ENCODE measurements at places on chromosomes 5 and 9. TPM values are rescaled to one million over a fixed set of nuclear protein-coding genes. Genes with fewer than 3 reads are reported as not detected.
A peak's percentile ranks its signal among the peaks of the same experiment; 100 is the strongest.

DNA sequence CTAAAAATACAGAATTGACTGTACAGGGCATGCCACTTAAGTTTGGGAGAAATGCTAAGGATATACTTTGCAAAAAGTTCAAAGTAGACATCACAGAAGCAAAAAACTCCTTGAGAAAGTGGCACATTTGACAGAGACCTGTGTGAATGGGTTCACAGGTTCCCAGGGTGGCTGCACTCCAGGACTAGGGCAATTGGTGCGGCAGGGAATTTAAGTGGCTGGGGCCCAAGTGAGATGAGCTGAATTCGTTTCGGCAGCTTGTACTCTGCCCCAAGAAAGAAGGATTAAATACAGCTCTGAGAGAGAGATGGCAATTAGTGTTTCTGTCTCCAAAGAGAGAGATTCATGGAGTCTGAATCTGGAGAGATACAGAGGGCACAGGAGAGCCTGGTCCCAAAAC lies 280.1 kb downstream of the FBXL17 start:
- no peak for DNase-seq

- peak; percentile 57 for DNase-seq
Measured at GRCh38 chr5:87411973-87412629, 629 bp downstream of the CCNH start.

DNA sequence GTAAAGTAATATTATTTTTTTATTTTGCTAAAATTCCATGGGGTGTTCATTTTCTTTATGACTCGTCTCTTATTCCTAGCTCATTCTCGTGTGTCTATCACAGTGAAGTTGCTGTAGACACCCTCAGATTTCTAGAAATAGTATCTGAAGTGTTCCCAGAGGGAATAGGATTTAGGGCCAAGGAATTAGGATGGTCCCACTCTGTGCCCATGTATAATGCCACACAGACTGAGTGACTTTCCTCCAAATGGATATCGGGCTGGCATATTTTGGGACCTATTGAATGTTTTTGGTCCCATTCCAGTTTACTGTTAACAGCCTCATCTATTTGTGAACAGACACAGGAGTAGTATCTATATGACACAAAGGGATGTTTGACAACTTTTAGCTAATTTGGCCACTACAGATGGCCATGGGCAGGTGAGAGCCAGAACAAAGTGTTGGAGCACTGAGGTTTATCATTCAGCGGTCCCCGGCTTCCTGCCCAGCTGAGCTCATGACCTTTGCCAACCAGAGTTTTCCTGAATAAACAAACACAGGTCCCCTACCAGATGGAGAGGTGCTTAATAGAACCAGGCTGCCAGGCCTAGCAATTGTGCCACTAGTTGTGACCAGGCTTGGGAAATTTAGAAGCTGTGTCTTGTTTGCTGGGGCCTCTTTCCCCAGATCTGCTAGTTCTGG lies 46.9 kb downstream of the MAP1B start:
- no peak for DNase-seq

DNA sequence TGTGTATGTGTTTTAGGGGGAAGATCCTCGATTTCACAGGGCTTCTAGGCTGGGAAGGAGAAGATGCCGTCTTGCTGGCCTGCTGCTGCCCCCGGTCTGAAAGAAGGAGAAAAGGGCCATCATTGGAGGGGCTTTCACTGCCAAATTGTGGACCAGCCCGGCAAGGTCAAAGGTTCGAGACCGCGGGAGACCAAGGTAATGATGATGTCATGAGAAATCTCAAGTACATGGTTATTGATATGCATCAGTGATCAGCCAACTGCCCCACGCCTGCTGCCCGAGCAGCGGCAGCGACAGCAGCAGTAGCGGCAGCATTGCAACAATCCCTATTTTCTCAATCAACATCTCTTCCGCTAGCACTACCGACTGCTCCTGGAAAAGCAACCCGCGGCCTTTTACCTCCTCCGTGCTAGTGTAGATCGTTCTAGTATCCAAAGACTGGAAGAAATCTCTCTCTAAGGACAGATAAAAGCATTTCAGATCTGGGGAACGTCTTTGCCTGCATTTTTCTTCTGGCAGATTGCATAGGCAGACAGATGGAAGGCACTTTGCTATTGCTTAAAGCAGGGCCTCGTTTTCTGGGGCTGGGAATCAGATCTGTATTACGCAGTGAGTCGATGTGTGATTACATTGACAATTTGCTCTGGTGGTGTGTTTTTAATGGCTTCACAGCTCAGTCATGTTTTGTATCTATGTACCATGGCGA lies 215.3 kb downstream of the MEF2C start:
- no peak for DNase-seq

DNA sequence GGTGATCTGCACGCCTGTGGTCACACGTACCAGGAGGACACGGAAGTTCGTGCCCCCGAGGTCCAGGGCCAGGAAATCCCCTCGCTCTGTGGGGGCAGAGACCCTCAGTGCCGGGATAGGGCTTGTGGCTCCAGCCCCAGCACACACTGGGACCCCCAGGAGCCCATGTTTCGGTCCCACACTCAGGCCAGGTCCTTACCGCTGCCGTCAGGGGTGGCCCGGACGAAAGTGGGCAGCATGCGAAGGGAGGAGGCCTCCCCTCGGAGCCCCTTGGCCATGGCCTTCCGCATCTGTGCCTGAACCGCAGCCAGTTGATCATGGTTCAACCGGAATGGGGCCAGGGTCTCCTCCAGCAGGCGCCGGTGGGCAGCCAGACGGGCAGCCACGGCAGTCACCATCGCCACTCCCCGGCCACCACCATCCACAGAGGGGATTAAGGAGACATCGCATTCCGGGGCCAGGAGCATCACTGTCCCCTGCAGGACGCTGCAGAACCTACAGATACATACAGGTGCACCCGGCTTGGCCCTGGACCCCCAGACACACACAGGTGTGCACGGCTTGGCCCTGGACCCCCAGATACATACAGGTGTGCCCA lies 11.8 kb downstream of the HK3 start:
- DNase-seq, result no peak

GRCh38 chr5:57176350-57176857 lies 2.5 kb downstream of the GPBP1 start:
- DNase-seq, result no peak

- no peak for DNase-seq
Measured at GRCh38 chr9:120820095-120820494, 22.6 kb downstream of the PSMD5 start.

- no peak for DNase-seq
Measured at GRCh38 chr9:87324613-87325194, 173.0 kb upstream of the DAPK1 start.

Gene INSL6
- not detected for total RNA-seq

Gene FBP2
- not detected for total RNA-seq

Gene PFN3
- total RNA-seq, result not detected
